ENCODE measurements at places on chromosomes 6 and 20.

GRCh38 chr20:36407199-36407733 lies 101.1 kb downstream of the DLGAP4 start:
- no peak for DNase-seq

GRCh38 chr20:12660918-12661317 lies 347.9 kb upstream of the SPTLC3 start:
- DNase-seq, result peak; percentile 14

DNA sequence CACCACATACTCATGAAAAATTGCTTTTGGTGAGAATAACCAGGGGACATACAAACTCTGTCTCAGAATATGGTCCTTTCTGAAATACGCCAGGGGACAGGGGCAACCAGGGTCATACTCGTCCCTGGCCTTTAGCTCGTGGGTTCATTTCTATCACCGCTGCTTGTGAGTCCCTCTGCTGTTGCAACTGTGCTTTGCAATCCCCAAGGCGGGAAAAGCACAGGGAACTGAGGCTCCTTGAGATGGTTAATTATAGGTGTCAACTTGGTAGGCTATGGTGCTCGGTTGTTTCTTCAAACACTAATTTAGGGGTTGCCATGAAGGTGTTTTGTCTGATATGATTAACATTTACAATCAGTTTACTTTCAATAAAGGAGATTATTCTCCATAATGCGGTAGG lies 51.6 kb downstream of the RFPL4B start:
- DNase-seq, result no peak

DNA sequence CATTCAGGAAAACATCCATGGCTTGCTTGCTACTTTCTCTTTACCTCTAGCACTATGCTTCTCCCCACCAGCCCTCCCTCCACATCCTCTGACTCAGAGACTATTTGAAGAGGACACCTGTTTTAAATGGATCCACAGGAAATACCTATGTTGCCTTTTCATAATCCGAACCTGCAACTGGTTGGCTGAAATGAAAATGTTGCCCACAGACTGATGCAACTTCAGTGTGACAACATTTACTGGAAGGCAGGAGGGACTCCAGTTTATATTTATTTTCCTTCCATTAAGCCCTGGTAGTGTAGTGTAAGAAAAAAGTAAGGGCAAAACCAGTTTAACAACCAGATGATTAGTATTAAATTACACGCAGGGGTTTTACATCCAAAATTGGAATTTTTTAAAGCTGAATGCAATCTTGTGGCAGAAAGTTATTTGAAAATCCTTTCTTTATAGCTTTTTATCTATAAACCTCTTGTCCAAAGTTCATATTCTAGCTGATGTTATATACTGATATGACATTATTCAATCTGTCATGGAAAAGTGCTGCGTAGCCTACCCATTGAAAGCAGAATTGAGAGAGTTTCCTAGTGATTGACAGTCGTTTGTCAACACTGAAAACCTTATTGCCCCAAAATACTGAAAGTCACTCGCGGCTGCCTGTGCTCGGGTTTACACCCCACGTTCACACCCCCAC lies 881 bp upstream of the AIG1 start:
- no peak for DNase-seq

DNA sequence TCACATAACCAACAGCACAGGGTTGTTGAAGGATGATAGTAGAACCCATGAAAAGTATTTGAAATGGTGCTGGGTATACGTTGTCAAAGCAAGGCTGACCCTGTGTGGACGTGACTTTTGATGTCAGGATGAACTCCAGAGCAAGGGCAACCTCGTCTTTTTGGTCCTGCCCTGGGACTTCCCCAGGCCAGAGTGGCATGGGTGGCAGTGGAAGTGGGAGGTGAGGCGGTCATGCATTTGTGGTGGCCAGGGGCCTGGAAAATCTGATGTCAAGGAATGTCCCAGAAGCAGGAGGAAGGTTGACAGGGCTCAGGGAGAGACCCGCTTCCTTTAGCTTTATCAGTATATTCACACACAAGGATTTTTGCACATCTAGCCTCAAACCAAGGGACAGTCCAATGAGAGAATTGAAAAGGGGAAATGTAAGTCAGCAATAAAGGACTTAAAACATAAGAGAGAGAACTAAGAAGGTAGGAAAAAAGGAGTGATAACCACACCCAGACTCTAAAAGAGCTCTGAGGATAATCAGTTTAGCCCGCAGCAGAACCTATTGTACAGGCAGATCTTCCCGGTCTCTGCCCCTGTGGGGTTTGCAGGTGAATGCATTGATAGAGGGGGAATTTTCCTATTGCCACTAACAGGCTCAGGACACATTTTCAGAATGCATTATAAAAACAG lies 98.8 kb upstream of the HDGFL1 start:
- DNase-seq, result no peak

GRCh38 chr6:77650098-77650663 lies 2.7 kb upstream of the MEI4 start:
- DNase-seq, result peak; percentile 44

- DNase-seq, result no peak
Measured at GRCh38 chr20:38121741-38122140, 43.3 kb downstream of the TGM2 start.

- no peak for DNase-seq
Measured at GRCh38 chr6:118875672-118876071, 18.3 kb upstream of the ASF1A start.

DNA sequence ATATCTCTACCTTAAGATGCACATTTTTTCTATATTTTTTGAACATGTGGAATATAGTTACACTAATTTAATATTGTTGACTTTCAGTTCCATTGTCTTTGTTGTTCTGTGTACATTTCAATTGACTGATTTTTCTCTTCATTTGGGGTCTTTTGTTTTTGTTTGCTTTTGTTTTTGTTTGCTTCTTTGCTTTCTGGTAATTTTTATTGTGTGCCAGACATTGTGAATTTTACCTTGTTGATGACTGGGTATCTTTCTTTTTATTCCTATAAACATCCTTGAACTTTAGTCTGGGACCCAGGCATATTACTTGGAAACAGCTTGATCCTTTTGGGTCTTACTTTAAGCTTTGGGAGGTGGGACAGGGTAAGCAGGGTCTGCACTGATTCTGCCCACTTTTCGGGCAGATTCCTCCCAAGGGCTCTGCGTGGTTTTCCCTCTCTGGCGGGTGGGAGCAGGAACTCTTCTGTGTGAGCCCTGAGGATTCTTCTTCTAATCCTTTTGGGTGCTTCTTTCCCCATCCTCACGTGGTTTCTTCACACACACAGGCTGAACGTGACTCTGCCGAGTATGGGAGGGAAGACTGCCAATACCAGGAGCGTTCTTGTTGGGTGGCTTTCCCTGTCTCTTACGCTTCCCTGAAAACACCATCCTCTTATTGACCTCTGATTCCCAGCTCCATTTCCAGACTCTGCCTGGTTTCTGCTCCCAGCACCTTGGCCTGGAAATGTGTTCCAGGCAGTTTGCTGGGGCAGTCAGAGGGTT lies 200.5 kb downstream of the ARID1B start:
- no peak for DNase-seq

- DNase-seq, result no peak
Measured at GRCh38 chr6:14709900-14710299, 536.0 kb upstream of the JARID2 start.

DNA sequence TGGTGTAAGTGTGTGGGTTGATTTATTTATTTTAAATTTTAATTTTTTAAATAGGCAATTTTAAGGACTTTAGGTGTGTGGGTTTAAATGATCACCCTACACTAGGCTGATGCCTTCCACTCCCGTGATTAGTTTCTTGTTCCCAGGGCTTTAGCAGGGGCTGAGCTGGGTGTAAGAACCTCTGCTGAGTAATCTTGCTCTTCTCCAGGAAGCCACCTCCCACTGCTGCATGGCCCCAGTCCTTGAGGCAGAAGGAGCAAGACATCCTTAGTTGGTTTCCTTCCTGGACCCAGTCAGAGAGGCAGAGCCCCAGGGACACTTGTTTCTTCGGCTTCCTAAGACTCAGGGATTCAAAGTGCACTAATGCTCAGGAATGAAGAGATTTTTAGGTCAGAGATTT lies 19.8 kb upstream of the CDC5L start:
- no peak for DNase-seq

- peak; percentile 63 for DNase-seq
Measured at GRCh38 chr6:26304797-26305640, 60.0 kb upstream of the BTN3A2 start.

GRCh38 chr6:25369433-25370177 lies 90.4 kb downstream of the CARMIL1 start:
- no peak for DNase-seq

GRCh38 chr6:52162940-52163908 lies 23.0 kb upstream of the IL17A start:
- peak; percentile 26 for DNase-seq

Data from HEK293T (cell line).